ENCODE measurements at places on chromosomes 4 and X. TPM values are rescaled to one million over a fixed set of nuclear protein-coding genes. Genes with fewer than 3 reads are reported as not detected.

DNA sequence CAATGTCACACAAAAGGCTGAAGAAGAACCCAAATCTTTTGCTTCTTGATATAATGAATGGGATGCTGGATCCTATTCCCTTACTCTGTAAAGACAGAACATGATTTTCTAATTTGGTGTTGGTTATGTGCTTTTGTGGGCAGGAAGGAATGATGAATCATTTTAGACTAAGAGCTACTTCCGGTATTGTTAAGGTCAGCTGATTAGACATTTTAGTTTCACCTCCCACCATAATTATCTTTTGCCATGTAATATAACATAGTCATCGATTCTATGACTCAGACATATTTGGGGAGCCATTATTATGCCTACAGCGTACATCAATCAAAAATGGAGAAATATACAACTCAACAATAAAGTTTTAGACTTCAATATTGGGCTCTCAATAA is 265.3 kb downstream of the ZNF674 start:
- no peaks in the 10 kb centered on the region for H3K27me3 ChIP-seq
- H3K27ac ChIP-seq: no peak overlapping the region
- H3K4me1 ChIP-seq: no peaks in the 10 kb centered on the region
- H3K4me3 ChIP-seq: no peak overlapping the region

- H3K4me1 ChIP-seq: no peaks in the 10 kb centered on the region
- no peaks in the 10 kb centered on the region for H3K27me3 ChIP-seq
- H3K4me3 ChIP-seq: no peak overlapping the region
- H3K27ac ChIP-seq: no peak overlapping the region
Measured at GRCh38 chr4:37847311-37847884, 20.9 kb downstream of the PGM2 start.

GIMD1 gene
- total RNA-seq: not detected

ABCG2 gene
- 13.3 TPM for total RNA-seq
